RWPE2 (cell line): ENCODE measurements at places on chromosomes 2 and 18.

DNA sequence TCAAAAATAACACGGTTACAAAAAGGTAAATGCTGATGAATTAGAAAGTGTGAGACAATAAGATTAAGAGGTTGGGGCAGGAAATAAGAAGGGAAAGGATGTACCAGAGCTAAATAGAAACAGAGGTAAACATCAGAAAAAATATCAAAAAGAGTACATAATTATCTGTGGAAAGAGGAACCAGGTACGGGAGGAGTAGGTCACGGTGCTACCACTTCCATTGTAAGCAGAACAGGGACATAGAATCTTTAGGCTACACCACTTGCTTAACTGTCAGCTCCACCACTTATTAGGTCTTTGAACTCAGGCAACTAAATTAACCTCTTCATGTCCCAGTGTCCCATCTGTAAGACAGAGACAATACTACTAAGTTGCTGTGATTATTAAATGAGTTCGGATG lies 350.3 kb downstream of the LRATD1 start:
- DNase-seq, result no peak

DNA sequence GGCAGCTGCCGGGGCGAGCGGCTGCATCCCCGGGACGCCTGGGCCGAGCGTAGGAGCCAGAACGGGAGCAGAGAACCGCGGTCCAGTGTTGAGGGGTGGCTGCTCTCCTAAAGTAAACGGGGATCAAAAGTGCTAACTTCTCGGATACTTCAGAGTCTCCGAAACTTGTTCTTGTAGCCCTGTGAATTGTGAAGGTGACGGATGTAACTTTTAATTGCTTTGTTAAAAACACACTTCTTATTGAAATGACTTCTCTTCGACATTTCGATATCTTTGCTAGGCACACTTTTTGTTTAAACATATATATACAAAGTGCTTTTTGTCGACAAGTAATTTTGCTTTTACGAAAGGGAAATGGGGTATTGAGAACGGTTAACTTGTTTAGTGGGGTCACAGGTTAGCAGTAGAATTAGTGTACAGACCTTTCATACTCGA lies 540 bp downstream of the ATP9B start:
- no peak for DNase-seq

- DNase-seq, result no peak
These were observed 47.5 kb downstream of the ANO7 start for GRCh38 chr2:241235859-241236593.

DNA sequence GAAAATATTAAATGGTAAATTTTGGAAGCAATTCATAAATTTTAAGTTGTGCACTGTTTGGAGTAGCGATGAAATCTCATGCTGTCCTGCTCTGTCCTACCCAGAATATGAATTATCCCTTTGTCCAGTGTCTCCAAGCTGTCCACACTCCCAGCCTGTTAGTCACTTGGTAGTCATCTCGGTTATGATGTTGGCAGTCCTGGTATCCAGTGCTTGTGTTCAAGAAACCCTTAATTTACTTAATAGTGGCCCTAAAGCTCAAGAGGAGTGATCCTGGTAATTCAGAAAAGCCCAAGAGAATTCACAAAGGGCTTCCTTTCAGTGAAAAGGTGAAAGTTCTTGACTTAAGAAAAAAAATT lies 71.8 kb upstream of the STAM2 start:
- no peak for DNase-seq

- DNase-seq, result no peak
These were observed 59.2 kb upstream of the SLC5A7 start for GRCh38 chr2:107927034-107927534.

DNA sequence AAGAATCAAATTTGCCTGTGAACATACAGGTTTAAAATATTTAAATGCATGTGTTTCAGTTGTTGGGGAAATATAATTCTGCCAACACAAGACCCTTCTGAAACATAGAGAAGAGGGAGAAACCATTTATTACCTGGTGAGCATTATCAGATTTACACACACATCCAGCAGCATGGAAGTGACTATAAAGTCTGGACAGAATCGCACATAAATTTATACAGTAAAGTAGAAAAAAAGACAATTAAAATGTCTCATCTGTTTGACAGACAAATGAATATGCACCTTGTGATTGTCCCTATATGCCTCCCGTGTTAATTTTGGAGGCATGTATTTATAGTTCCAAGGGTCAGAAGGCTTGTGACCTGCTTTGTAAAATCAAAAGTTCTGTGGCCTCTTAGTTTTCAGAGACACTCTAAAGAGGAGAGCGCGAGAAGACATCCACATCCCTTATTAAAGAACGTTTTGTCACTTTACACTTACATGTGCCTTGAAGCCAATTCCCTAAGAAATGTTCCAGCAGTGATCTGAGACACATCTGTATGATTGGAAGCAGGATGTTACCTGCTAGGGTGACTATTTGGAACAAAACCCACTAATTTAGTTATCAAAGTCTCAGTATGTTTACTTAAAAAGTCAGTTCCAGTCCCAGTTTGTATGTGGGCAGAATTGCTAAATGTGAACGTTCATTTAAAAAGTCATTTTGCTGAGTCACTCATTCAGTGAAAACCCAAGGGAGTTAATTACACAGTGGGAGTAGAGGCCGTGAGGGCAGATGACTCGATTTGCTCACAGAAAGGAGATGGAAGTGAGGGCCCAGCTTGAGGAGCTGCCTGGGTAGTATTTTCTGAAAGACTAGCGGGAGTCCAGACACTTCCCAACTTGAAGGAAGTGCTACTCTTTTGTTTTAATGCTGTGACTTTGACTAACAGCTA lies 527.6 kb upstream of the MEX3C start:
- DNase-seq, result no peak

- no peak for DNase-seq
These were observed 2.7 kb downstream of the SKOR2 start for GRCh38 chr18:47248604-47249313.

- no peak for DNase-seq
These were observed 115.4 kb downstream of the MCFD2 start for GRCh38 chr2:46800218-46800617.

GRCh38 chr18:53799134-53799533 lies 425.3 kb downstream of the MBD2 start:
- no peak for DNase-seq

DNA sequence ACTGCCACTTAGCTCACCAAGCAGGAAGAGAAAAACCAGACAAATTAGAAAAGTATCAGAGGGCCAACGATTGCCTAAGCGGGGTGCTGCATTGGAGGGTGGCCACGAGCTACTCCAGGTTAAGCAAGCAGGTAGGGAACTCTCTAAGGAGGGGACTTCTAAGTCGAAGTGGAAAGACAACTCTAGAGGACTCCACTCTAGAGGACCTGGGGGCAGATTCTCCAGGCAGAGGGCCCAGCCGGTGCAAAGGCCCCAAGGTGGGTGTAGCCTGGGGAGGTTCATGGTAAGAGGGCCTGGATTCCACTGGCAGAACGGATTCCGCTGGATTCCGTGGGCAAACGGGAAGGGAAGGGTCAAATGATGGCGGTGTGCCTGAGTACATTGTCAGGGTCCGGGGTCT lies 12.7 kb downstream of the FBLN7 start:
- DNase-seq, result no peak

GRCh38 chr2:19738707-19739106 lies 163.1 kb downstream of the TTC32 start:
- DNase-seq, result no peak

DNA sequence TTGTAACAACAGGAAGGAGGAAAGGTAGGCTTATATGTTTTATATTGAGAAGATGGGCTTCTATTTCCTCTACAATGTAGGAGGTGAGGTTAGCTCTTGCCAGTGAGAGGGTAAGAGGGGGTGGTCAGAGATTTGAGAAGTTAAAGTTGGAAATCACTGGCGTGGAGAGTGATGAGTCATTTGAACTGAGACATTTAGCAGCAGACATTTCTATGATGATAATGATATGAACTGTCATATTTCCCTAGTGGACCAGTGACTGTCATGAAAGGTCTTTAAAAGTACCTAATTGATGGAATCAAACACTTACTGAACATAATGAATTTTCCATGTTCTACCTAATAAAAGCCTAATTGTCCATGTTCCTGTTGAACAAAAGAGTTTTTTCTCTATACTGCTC lies 126.1 kb downstream of the FAM161A start:
- DNase-seq, result no peak

- DNase-seq, result no peak
These were observed 13.8 kb downstream of the PDIA6 start for GRCh38 chr2:10798783-10799182.

DNA sequence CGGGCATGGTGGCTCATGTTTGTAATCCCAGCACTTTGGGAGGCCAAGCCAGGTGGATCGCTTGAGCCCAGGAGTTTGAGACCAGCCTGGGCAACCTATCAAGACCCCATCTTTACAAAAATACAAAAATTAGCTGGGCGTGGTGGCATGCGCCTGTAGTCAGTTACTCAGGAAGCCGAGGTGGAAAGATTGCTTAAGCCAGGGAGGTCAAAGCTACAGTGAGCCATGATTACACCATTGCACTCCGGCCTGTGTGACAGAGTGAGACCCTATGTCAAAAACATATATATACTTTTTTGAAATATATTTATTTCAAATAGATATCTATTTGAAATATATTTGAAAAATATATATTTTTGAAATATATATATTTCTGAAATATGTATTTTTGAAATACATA lies 10.9 kb downstream of the OSBPL1A start:
- no peak for DNase-seq

DNA sequence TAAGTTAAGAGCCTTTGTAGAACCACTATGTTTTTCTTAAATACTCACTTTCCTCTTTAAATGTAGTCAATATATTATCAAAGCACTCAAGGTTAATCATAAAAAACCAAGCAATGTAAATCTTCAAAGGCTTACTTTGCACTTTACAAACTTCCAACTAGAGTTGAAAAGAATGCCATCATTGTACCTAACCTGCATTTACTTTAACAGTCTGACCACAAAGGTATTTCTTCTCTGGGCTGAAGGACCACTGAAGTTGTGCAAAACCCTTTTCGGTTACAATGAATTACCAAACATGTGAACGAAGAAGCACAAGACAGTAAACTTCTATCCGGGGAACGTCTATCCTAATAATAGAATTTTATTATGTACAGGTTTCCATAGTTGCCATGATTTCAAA lies 3.0 kb downstream of the HNRNPLL start:
- no peak for DNase-seq

DNA sequence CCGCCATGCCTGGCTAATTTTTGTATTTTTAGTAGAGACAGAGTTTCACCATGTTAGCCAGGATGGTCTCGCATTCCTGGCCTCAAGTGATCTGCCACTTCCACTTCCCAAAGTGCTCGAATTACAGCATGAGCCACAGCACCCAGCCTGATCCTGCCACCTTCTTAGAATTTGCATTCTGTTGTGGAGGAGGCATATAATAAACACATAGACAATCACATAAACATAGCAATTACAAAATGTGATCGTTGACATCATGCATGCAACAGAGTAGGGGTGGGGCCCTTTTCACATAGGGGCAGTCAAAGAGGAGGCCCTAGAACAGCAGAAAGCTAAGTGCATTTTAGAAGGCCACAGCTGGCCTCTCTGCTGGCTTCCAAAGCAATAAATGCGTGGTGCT lies 39.9 kb upstream of the TSPYL6 start:
- no peak for DNase-seq

DNA sequence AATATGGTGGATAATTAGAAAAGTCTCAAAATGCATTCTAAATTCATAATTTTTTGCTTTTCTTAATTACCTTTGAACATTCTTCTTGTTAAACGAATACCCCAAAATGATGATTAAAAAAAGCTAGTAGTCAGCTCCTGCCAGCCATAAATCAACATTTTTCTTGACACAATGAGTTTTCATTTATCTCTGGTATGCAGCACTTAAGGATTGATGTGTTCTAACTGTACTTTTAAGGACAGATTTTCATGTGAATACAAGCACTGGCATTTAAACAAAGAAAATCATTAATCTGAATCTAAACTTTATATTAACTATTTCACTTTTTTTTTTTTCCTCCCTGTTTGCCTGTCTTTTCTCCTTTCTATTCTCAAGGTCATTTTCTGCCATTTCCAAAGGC lies 976.8 kb downstream of the TMEM182 start:
- DNase-seq, result no peak

GRCh38 chr2:165634282-165634681 lies 159.8 kb downstream of the GALNT3 start:
- DNase-seq, result no peak

- DNase-seq, result no peak
These were observed 149.9 kb upstream of the TTC39C start for GRCh38 chr18:23864624-23865023.

DNA sequence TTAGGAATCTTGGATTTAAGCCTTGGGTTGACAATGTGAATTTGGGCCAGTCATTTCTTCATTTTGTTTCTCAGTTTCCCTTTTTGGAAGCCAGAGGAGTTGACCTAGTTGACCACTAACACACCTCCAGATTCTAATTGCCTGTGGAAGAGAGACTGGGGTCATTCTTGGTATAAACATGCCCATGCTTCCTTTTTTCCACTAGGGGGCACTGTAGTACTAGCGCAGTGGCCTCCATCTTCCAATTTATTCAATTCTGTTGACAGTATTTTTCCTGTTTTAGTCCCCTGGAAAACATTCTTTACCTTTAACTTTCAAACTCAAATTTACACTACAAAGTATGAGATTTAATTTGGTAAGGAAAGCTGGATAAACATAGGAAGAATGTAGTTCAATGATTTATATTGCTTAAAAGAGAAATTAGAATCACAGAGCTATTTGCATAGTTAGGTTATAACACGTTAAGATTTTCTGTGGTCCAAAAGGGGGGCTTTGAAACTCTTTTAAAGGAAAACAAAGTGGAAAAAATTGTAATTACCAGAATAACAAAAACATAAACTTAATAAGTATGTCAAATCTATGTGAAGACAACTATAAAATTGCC lies 57.5 kb upstream of the AGPS start:
- no peak for DNase-seq

- DNase-seq, result no peak
These were observed 51.5 kb upstream of the NFATC1 start for GRCh38 chr18:79344208-79344581.
